Neural crest cell (in vitro differentiated cells): ENCODE measurements at places on chromosomes 1 and 21.
A peak's percentile ranks its signal among the peaks of the same experiment; 100 is the strongest.

- peak; percentile 18 for DNase-seq
These were observed 88.9 kb downstream of the CRB1 start for GRCh38 chr1:197356723-197357533.

DNA sequence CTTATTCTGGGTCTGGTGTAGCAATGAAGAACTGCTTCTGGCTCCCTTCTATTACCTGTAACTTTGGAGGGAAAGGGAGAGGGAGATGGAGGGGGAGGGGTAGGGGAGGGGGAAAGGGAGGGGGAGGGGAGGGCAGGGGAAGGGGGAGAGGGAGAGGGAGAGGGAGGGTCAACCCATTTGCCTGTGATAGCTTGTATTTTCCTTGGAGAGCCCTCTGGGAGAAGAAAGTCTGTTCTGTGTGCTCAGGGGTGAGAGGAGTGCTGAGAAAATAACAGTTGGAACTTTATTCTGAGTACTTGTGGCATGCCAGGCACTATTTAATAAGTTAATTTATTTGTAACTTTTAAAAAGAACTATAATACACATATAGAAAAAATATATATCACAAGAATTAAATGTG, 70.7 kb upstream of the TSPAN2 start:
- DNase-seq = no peak

GRCh38 chr21:33729641-33730040, 87.3 kb downstream of the ITSN1 start:
- DNase-seq = no peak

- DNase-seq = no peak
These were observed 38.8 kb downstream of the DTL start for GRCh38 chr1:212074313-212074712.

DNA sequence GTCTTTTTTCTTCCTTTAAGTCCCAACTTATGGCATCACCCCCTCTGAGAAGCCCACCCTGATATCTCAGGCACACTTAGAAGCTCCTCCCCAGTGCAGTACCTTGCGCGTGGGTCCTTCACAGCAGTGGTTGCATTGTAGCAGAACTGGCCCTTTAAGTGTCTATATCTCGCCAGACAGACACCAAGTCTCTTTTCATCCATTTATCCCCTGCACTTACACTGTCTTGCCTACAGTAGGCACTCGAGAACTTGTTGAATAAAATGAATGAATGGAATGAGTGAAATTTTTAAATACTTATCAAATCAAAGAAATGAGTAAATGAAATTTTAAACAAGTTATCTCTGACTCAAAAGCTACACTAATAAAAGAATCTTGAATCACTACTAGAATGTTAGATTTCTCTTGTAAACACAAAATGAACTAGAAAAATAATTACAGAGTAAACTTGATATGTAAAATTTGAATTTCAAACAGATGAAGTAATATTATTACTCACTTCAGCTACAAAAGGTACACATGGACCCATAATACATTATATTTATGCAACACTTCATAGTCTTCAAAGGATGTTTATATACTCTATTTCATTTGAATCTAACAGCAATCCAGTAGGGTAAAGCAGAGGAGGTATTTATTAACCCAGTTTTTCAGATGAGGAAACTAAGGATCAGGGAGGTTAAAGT, 54.7 kb upstream of the MAN1A2 start:
- no peak for DNase-seq

GRCh38 chr1:246533371-246533905, 26.4 kb upstream of the SMYD3 start:
- no peak for DNase-seq

DNA sequence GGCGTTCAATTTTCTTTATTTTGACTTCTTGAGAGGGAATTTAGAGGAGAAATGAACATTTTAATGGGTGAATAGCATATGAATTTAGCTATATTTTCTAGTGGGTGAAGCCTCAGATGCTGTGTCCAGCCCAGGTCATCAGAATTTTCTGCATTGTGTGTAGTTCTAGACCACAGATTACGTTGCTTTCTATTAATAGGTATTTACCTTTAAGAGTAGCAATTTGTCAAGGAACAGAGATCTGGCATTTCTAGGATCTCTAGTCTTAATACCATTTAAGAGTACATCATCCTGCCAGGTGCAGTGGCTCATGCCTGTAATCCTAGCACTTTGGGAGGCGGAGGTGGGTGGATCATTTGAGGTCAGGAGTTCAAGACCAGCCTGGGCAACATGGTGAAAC, 20.7 kb downstream of the TDRD5 start:
- DNase-seq = no peak

- no peak for DNase-seq
These were observed 57.7 kb downstream of the RGSL1 start for GRCh38 chr1:182507685-182508084.

- DNase-seq = no peak
These were observed 64.3 kb downstream of the OPTC start for GRCh38 chr1:203558064-203558760.

DNA sequence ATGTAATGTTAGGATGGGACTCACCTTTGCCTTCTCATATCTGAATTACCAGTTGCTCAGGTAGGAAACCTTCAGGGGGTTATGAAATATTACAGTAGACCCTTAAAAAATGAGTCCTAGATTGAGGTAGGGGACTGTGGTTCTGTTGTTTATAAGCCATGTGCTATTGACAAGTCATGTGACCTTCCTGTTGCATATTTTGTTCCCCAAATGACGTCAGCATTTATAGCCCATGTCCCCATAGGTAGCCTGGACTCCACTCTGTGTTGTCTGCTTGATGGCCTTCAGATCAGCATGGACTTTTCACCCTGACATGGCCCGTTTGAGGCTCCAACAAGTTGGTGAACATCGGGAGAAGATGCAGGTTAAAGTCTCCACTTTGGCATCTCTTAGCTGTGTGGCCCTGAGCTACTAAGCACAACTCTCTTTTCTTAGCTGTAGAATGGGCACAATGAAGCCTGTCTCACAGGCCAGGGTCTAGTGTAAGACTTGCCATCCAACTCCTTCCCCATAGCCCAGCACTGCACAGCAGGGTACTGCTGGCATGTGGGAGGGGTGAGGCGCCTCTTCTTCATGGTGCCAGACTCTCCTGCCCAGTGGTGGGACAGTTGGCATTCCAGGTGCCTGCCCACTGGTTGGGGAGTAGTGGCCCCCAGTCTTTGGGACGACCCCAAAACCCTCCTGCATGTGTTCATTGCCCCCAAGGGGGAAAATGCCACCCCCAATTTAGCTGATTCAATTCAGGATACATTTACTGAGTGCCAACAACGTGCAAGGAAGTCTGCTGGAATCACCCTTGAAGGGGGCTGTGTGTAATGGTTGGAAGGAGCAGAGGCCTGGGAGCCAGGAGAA, 36.1 kb upstream of the TTC22 start:
- no peak for DNase-seq

DNA sequence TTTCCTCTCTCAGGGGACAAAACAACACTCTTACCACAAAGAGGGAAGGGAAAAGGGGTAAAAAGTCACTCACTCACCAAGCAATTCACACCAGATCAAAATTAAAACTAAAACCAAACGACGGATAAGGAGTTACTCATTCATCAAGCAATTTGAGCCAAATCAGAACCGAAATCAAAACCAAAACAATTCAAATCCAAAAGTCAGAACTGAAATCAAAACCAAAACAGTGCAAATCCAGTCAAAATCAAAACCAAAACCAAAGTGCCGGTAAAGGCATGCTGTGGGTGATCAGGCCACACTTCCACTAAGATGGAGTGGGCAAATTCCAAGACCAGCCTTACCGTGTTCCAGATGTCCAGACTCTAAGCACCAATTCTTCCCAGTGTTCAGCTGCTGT, 717.9 kb downstream of the AMY1C start:
- DNase-seq = no peak

DNA sequence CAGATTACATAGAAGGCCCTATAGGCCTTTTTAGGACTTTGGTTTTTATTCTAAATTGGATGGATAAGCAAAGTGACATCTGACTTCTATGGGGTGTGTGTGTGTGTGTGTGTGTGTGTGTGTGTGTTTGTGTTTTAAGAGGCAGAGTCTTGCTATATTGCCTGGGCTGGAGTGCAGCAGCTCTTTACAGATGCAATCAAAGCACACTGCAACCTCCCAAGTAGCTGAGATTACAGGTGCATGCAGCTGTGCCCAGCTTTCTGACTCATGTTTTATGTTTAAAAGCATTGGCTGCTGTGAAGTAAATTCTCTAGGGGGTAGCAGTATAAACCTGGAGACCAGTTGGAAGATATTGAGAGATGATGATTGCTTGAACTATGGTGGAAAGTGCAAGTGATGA, 12.4 kb upstream of the EVI5 start:
- no peak for DNase-seq

DNA sequence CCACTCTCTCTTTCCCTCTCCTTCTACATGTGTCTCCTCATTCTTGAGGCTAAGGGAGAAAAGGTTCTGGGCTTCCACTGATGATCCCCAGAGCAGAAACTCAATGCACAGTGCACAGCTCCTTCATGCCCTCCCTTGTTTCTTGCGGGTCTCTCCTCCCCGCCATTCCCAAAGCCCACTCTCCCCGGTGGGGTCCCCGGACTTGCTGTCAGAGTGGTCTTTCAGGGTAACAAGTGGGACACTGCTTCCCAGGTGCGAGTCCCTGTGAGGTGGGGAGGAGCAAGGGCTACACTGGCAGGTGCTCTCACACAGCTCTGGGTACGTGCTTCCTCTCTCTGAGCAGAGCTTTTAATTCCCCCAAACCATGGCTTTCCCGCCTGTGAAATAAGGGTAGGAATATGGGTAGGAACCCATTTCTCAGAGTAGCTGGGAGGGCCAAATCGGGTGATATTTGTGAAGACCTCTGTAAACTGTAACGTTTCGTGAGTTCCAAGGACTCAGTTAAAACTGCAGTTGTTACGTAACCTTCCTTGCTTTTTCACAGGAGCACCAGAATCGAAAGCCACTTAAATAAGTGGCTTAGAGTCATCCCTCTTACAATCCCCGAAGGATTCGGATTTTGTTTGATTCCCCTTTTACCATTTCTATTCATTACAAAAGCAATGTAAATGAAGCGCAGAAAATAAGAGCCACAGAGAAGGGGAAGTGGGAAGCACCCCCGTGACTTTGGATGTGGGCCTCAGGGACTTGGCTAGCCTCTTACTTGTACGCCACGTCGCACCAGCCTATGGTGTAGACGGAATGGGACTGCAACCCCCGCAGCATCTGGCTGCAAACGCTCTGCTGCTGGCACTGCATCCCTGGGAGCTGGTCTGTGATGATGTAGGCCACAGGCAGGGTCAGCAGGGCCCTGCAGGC, 6.2 kb downstream of the PGLYRP3 start:
- DNase-seq = no peak

DNA sequence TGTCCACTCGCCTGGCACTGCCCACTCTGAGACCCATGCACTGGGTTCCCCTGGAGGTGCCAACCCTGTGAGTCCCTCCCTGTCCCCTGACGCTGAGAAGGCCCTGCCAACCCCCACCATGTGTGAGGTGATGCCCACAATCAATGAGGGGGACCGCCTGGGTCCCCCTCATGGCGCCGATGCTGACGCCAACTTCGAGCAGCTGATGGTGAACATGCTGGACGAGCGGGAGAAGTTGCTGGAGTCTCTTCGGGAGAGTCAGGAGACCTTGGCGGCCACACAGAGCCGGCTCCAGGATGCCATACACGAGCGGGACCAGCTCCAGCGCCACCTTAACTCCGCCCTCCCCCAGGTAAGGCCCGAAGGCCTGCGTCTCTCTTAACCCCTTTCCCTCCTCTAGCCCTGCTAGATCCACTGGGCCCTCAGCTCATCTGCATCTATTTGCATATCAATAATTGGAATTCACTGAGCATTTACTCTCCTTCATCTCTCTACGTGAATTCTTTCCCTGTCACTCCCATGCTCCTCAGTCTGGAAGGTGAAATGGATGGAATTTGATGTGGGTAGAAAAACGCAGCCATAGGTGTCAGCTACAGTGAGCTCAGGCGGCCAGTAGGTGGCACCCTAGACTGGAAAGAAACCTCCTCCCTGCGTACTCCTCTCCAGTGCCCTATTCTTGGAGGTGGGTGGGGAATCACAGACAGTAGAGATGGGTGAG, 12.8 kb downstream of the PPFIA4 start:
- peak; percentile 76 for DNase-seq

- DNase-seq = no peak
These were observed 622.9 kb upstream of the ADGRL4 start for GRCh38 chr1:79629414-79629813.

- no peak for DNase-seq
These were observed 7.2 kb upstream of the EPS15 start for GRCh38 chr1:51526248-51526647.

- no peak for DNase-seq
These were observed 294.9 kb upstream of the ADGRL2 start for GRCh38 chr1:81505831-81506230.
